Amygdala (tissue), 56 donors: ENCODE measurements at places on chromosomes 3 and 15.

- DNase-seq: no peak
These were observed 50.1 kb upstream of the KBTBD8 start for GRCh38 chr3:66948041-66948440.

- DNase-seq: no peak
These were observed 26.7 kb downstream of the CLK3 start for GRCh38 chr15:74642348-74642733.

GRCh38 chr3:130820976-130821375 is 72.9 kb upstream of the ATP2C1 start:
- no peak for DNase-seq

GRCh38 chr15:101172501-101173071 is 79.3 kb downstream of the CHSY1 start:
- DNase-seq: no peak

- DNase-seq: no peak
These were observed 7.2 kb upstream of the LAMB2 start for GRCh38 chr3:49140080-49140479.

GRCh38 chr3:150635526-150635925 is 32.4 kb downstream of the SELENOT start:
- no peak for DNase-seq

- DNase-seq: no peak
These were observed 13.2 kb upstream of the EDC3 start for GRCh38 chr15:74709011-74709410.

- no peak for DNase-seq
These were observed 376.8 kb upstream of the ALCAM start for GRCh38 chr3:104989878-104990277.

DNA sequence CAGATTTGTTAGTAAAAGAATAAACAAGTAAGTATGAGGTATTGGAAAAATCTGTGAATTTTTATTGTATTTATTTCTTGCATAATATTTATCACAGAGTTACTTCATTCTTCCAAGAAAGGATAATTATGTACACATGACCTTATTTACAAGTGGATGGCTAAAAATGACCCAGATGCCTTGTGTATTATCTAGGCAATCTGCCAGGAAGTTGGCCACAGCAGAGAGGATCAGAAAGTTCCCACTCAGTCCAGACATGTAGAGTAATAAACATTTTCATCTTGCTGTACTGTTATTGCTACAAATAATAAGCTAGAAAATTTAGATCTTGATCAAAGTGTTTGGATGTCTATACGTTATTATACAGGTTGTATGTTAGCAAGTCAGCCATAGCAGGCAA is 317.1 kb downstream of the EPHA6 start:
- DNase-seq: no peak

- no peak for DNase-seq
These were observed 187.0 kb upstream of the ATP10A start for GRCh38 chr15:26049900-26050657.

GRCh38 chr3:88267-88666 is 108.3 kb upstream of the CHL1 start:
- DNase-seq: no peak

- DNase-seq: no peak
These were observed 41.7 kb upstream of the ADAMTSL3 start for GRCh38 chr15:83612226-83612625.

- DNase-seq: no peak
These were observed 8.9 kb downstream of the SEMA5B start for GRCh38 chr3:123018683-123019082.

DNA sequence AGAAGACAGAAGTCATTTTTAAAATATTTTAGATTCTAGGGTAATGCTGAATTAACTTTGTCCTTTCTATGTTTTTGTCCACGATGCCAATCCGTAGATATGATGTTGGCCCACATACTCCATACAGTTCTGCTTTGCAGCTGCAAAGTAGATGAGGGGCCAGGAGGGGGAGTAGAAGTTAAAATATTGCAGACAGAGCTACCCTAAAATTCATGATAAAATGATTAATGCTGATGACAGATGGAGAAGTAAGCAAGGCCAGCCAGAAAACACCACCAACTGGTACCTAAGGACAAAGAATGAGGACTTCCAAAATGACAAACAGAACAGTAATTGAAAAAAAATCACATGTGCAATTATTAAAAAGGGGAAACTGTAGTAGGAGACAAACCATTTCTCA is 756.6 kb upstream of the ARPP21 start:
- DNase-seq: no peak

GRCh38 chr3:32140943-32141342 is 34.5 kb downstream of the GPD1L start:
- DNase-seq: no peak

GRCh38 chr3:6421666-6422445 is 439.1 kb upstream of the GRM7 start:
- DNase-seq: no peak

DNA sequence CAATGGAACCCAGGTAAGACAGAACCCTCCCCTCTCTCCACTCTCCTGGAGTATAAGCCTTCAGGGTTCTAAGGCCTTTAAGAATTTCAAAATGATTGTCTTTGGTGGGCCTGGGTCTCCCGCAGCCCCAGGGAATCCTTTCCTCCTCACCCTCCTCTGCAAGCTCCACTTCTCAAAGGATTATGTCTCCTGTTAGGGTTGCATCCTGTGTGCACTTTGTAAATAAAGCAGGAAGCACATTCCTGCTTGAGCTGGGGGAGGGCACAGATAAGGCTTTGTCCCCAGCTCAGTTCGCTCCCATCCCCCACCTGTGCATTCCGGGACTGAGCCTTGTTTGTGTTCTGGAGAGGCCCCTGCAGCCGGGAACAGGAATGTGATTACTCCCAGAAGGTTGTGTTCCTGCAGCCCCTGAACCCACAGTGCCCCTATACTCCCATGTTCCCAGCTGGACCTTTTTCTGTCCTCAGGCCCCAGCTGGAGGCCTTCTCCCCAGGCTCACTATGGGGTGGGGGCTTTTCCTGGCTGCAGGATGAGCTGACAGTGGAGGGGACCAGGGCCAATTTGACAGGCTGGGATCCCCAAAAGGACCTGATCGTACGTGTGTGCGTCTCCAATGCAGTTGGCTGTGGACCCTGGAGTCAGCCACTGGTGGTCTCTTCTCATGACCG is 9.5 kb downstream of the TYRO3 start:
- peak; percentile 10 for DNase-seq

- peak; percentile 16 for DNase-seq
These were observed 32.4 kb downstream of the BTD start for GRCh38 chr3:15633766-15634598.

DNA sequence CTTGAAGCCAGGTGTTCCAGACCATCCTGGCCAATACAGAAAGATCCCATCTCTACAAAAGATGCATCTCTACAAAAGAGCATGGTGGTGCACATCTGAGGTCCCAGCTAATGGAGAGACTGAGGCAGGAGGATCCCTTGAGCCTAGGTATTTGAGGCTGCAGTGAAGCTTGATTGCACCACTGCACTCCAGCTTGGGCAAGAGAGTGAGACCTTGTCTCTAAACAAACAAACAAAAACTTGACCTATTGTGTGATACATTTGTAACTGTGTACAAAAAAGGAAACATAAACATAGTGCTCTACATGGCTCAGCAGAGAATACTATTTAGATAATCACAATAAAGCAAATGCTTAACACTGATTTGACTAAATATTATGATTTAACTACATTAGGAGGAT is 18.7 kb downstream of the ANPEP start:
- DNase-seq: no peak

DNA sequence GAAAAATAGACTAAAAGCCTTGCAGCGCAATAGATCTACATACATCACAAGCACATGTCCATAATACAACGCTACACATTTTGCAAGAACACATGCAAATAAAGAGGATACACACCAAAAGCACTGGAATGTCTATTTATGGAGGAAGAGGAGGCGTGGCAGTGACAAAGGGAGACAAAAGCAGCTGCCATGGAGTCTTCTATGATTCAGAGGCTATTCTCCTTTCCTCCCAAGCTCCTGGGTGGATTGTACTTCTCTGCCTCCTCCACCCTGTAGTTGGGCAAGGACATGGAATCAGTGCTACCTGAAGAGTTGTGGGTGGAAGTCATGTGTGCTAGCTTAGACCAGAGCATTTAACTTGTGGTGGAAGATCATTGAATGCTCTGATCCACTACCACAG is 57.9 kb upstream of the ABHD2 start:
- DNase-seq: no peak

DNA sequence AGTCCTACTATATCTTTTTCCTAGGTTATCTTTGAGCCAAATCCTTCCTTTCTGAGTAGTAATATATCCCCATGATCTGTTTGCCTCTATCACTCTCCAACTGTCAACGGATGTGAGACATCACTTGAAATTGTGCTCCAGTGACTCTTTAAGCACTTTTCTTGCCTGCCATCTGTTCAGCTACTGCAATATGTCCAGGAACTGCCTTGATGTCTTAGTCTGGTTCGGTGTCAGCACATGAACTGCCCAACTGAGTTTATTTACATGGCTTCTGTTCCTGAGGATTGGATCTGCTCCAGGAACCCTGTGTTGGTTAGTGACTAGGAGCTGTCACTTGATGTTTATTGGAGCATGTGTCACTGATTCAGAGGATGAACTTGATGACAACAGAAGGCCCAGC is 116.5 kb downstream of the SLC9A9 start:
- no peak for DNase-seq
